ENCODE measurements at places on chromosomes 2 and 18. TPM values are rescaled to one million over a fixed set of nuclear protein-coding genes. Genes with fewer than 3 reads are reported as not detected.

- no peak for DNase-seq
Measured at GRCh38 chr2:172893671-172894070, 158.0 kb downstream of the RAPGEF4 start.

DNA sequence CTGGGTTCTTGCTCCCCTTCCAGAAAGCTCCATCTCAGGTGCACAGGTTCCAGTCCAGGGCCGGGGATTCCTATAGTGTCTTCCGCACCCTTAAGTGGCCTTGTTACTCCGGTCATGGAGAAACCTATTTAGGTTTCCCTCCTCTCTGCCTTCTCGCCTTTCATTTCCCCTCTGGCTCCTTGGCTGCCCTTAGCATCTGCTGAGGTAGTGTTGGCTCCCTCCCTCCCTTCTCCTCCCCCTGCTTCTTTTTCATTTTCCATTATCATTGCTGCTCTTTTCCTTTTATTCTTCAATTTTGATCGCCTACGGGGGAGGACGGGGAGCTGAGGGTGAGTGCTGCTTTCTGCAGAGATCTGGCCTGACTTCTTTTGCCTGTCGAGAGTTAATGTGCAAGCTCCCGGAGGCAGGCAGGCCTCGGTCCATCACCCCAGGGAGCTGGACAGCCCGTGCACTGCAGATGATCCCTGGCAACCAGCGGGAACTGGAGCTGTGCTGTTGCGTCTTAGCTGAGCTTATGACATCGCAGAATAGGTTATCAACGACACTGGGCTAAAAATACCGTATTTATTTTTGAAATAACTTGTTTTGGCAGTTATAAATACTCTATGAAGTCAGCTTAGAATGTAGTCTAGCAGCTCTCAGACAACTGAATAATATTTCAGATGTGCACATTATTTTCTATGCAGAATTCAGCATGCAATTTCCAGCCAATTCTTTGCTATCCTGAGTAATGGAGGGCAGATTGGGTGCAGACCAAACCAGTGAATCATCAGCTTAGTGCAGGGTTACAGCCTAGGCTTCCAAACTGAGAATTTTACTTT is 141.9 kb downstream of the SLC4A3 start:
- no peak for DNase-seq

GRCh38 chr2:70921839-70922234 is 13.9 kb upstream of the ATP6V1B1 start:
- DNase-seq = no peak

DNA sequence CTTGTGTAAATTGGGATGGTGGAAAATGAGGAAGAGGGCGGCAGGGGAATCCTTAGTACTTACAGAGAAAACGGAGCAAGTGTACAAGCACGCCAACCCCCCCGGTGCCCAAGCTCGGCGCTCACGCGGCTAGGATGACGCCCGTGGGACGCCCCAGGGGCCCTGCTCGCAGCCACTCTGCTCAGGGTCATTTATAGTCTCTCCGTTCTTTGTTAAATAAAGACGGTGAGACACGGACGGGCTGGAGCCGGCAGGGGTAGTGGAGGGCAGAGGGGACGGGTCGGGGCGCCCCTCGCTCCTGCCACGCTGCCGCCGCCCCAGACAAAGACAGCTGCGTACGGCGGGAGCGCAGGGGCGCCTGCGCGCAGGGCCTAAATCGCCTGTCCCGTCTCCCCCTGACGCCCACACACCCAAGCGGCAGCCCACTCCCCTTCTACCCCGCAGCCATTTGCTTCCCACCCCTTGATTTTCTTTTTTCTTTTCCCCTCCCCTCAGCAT is 37.8 kb downstream of the PCBP1 start:
- no peak for DNase-seq

Gene PSD4
- 13.2 TPM for total RNA-seq
